Inflammatory macrophage treated with lipopolysaccharide for 1 hour (primary cell): ENCODE measurements at places on chromosomes 11 and 22.
A peak's percentile ranks its signal among the peaks of the same experiment; 100 is the strongest.

GRCh38 chr11:1906611-1907423 lies 12.7 kb upstream of the TNNT3 start:
- DNase-seq: no peak

DNA sequence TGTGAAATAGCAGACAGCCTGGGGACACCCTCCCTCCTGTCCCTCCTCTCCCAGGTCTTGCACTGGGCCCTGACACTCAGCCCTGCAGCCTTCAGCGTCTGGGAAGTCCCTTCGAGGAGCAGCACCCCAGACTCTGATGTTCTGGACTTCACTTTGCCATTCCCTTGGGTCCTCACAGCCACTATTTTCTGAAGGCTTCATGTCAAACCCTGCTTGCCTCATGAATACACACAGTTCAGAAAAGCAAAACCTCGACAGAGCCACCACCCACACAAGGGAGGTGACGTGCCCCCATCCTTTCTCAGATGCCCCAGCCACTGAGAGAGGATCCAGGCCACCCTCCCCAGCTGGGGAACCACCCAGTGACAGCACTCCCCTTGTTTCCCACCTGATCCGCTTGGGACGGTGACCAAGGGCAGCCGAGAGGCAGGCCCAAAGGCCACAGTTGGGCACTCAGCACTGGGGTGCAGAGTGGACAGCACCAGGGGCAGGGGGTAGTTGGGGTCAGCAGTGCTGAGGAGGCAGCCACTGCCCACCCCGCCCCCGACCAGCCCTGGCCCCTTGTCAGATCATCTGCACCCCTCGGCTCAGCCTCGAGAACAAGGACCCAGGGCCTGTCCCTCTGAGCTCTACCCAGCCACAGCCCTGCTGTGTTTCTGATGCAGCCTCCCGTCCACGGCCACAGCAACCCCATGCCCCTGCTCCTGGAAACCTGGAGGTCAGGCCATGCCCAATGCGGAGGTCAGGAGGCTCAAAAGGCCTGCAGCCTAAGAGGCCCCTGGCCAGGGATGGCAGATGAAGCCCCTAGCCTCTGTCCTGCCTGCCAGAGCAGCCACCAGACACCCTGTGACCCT lies 3.1 kb upstream of the TNNT3 start:
- DNase-seq: no peak

GRCh38 chr11:7851391-7851790 lies 54.6 kb upstream of the OR5P2 start:
- DNase-seq: no peak

DNA sequence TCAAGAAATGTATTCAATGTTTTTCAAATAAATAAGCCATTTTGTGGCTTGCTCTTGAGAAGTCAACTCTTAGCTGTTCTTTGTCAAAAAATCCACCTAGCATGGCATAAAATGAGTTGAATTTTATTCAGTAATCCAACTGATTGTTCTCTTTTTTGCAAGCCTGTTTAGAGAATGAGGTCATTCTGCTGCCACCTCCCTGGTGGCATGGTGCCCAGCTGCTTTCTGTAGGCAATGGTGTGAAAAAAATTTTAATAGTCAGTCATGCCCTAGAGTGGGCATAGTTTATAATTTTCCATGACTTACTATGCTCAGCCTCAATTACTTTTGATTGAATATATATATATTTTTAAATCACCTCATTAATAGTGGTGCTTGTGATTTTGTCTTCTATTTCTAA lies 177.2 kb downstream of the INSC start:
- DNase-seq: no peak

DNA sequence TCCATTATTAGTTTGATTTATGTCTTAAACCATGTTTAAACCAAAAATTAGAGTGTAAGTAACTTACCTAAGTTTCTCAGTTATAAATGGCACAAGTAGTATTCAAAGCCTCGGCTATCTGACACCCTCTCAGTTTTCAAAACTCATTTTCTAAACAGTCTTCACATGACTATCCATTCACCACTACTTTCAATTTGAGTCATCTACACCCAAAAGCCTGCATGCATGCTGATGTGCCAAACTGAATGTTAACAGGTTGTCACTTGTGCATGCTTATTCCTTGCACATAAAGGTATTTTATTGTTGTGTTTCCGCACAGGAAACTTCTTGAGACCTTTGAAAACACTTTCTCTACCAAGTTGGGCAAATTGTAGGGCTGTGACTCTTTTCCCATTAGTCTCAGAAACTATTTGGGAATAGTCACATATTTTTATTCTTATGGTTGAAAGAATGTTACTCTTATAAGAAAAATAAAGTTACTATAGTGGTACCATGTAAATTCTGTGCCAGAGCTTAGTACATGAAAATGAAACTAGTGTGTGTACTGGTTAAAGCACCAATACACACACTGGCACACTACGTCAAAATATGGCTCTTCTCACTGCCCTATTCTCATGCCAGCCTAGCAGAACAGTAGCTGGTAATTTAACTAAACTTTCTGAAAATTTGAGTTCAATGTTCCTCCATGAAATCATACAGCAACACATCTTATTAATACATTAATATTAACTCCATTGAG lies 2.2 kb upstream of the OR51E2 start:
- DNase-seq: no peak

GRCh38 chr11:115897707-115898106 lies 393.5 kb upstream of the CADM1 start:
- DNase-seq: no peak

DNA sequence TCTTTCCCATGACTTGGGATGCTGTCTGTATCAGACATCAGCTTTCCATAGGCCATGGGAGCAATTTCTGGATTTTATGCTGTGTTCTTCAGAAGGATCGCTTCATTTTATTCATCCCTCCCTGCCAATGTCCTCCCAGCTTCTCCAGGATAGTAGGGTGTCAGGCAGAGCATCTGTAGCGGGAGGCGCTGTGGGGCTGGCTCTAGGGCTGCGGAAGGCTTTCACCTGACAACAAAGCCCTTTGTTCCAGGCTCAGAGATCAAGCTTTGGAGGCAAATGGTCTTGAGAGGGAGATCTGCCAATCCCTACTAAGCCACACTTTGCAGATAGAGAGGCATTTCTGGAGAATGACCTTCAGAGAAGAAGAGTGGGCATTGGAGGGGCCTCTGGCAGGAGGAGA lies 29.5 kb upstream of the FTH1 start:
- no peak for DNase-seq

DNA sequence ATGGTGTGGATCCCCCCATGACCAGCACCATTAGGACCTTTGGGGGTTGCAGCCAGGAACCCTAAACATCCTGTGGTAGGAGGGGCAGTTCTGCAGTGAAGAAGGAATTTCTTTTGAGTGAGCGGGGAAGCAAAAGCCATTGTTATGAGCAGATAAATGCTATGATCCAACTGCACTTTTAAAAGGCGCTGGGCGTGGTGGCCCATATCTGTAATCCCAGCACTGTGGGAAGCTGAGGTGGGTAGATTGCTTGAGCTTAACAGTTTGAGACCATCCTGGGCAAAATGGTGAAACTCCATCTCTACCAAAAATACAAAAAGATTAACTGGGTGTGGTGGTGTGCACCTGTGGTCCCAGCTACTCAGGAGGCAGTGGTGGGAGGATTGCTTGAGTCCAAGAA lies 5.9 kb upstream of the TOMM22 start:
- no peak for DNase-seq

GRCh38 chr11:78420796-78421209 lies 3.2 kb upstream of the GAB2 start:
- peak; percentile 99 for DNase-seq

DNA sequence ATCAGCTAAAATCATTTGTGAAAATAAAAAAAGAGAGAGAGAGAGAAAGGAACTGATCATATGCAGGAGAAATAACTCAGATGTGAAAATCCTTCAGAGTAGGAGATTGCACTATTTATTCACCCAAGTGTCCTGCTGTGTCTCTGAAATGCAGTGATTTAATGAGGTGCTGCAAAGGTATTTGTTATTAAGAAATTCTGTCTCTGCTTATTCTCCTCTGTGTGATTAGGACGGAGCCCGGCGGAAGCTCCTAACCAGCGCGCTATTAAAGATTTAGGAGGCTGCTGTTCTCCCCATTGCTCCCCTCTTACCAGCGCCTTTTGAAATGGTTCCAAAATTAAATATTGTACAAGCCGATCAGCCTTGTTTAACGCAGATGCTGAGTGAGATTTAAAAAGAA lies 528.3 kb downstream of the BUD13 start:
- DNase-seq: no peak

DNA sequence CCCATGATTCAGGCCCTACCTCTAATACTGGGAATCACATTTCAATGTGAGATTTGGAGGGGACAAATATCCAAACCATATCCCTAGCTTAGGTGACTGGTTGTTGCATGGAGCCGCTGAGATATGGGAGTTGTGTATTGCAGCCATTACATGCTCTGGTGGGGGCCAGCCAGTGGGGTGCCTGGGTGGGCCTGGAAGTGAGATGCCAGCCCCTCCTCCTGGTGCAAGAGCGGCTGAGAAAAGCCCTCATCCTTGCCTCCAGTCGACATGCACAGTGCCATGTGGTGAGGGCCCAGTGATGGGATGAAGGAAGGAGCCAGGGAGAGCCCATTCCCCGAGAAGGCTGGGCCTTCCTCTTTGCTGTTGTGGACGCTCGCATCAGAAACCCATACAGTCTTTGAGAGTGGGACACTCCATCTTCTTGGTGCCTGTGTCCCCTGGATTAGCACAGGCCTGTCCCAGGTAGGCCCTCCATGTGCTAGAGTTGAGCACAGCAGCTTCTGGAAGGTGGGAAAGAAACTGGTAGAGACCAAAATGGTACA lies 1043.0 kb downstream of the TBC1D22A start:
- no peak for DNase-seq

GRCh38 chr11:24437123-24437522 lies 59.7 kb upstream of the LUZP2 start:
- no peak for DNase-seq

DNA sequence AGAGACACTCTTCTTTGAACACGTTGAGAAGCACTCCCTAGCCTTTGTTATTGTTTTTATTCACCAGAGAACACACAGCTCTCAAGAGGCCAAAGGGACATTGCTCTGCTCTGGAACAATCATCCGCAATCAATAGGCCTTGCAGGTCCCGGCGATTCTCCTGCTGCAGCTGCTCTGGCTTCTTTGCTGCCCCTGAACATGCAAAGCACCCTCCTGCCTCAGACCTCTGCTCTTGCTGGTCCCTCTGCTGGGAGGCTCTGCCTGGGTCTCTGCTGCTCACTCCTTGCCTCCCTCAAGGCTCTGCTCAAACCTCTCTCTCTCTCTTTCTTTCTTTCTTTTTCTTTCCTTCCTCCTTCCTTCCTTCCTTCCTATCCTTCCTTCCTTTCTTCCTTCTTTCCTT lies 232.7 kb downstream of the DSCAML1 start:
- no peak for DNase-seq

DNA sequence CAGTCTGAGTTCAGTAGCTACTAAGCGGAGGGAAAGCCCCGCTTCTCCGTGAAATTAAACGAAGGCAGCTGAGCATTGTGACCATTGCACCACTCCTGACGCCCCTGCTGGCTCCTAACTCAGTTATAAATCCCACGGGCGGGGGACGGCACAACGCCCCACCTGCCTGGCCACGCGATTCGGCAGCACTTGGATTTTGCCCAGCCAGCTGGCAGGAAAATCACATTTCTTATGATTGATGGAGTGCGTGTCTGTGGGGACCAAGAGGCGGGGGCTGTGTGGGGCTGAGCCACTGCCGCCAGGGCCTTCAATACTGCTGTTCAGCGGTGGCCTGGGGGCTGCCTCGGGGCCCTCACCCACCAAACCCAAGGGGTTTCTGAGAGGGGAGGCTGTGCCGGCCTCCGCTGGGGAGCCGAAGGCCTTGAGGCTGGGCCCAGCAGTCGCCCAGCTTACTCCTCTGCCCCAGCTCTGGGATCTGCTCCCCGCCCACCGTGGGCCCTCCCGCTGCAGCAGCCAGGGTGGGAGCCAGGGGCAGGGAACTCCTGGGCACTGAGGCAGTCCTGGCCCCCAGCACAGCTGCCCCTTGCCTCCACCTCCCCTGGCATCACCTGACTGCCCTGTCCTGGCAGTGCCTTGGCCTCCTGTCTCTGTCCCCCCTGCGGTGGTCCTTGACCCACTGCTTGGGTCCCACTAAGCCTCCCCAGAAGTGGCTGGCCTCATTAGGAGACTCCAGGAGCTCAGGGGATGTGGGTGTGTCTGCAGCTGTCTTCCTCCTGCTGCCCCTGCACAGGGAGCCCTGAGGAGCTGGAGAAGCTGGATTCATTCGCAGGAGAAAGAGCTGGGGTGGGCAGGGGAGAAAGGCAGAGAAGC lies 30.7 kb downstream of the SHISAL1 start:
- DNase-seq: no peak

DNA sequence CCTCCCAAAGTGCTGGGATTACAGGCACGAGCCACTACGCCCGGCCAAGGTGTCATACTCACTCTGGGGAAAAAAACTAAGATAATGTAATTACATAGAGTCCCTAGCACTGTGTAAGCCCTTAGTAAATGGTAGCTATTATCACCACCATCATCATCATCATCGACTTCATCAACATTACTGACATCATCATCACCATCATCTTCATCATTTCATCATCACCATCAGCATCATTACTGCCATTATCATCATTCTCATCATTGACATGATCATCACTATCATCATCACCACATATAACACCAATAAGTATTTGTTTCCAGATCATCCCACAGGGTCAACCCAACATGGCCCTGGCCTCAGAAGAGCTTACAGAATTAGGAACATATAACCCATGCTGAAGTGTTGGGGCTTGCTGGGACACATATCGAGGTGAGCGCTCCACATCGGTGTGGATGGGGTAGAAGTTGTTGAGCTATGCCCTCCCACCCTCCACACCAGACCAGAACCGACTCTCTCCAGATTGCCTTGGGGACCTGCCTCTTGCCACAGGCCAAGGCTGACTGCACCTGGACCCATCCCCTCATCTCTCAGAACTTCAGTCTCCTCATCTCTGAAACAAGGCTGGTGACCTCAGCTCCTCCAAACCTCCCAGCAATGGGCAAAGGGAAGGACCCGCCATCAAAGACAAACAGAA lies 14.7 kb upstream of the CD5 start:
- DNase-seq: no peak

GRCh38 chr22:47598864-47599263 lies 836.4 kb downstream of the TBC1D22A start:
- DNase-seq: no peak

DNA sequence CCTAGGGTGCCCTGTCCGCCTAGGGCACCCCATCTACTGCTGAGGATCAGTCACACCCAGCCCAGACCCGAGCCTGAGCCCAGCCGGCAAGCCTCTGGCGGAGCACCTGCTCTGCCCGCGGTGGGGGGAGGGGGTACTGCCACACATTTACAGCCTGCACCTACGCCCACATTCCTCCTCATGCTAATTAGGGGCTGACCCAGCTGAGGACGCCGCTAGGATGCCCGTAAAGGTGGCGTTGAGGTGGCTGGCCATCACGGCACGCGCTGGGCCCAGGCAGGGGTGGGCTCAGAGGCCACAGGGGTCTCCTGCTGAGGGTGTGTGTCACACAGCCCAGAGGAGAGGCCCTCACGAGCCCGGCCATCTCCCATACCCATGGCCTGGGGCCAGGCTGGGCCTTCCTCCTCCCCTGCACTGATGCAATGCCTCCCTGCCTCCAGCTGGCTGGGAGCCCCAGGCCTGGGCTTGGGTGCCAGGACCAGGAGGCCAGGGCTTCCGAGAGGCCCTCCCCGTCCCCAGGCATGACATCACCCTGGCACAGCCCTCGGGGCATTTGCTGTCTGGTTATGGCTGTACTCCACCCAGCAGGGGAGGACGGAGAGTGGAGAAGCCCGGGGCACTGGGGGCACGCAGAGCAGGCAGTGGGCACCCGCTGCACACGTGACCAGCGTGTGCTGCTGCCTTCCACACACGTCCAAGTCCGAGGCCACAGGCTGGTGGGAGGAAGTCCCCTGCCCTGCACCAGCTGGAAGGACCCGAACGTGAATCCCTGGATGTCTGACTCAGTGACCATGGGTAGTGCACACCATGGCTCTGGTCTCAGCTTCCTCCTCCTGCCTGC lies 12.7 kb downstream of the DUSP8 start:
- DNase-seq: no peak
